ENCODE measurements at places on chromosomes 7 and 10. TPM values are rescaled to one million over a fixed set of nuclear protein-coding genes. Genes with fewer than 3 reads are reported as not detected.
A peak's percentile ranks its signal among the peaks of the same experiment; 100 is the strongest.

- no peak for DNase-seq
Observed at GRCh38 chr7:50962962-50963374, 180.3 kb upstream of the GRB10 start.

- DNase-seq: peak; percentile 44
Observed at GRCh38 chr10:70115948-70116682, 16.5 kb downstream of the AIFM2 start.

- peak; percentile 72 for DNase-seq
Observed at GRCh38 chr7:5596046-5596895, 172.6 kb upstream of the TNRC18 start.

GRCh38 chr7:106812027-106812643 lies 52.9 kb upstream of the PIK3CG start:
- no peak for DNase-seq

Gene ZNF32
- polyA plus RNA-seq: 65.6 TPM

GRCh38 chr7:55420530-55420929 lies 55.4 kb downstream of the LANCL2 start:
- DNase-seq: peak; percentile 39

GRCh38 chr10:105585753-105586152 lies 944.7 kb downstream of the SORCS3 start:
- DNase-seq: no peak

Gene AMPH
- 13.4 TPM for polyA plus RNA-seq

- DNase-seq: no peak
Observed at GRCh38 chr10:47380341-47381102, 3.6 kb downstream of the ZNF488 start.

Gene GRM8
- polyA plus RNA-seq: 8.3 TPM

GRCh38 chr10:64091897-64092296 lies 570.7 kb downstream of the REEP3 start:
- DNase-seq: no peak

GRCh38 chr7:1476859-1477258 lies 17.6 kb upstream of the MICALL2 start:
- no peak for DNase-seq

Gene LRRTM3
- polyA plus RNA-seq: 5.3 TPM

DNA sequence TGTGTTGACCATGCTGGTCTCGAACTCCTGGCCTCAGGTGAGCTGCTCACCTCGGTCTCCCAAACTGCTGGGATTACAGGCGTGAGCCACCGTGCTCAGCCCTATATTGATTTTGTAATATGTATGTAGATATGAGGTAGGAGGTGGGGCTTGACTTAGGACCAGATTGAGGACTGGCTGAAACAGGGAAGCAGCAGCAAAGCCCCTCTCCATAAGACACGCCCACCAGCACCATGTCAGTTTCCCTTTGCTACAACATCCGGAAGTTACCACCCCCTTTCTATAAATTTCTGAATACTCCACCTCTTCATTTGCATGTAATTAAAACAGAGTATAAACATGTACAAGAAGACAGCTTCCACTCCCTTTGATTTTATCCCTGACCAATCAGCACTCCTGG lies 47.9 kb upstream of the MYL10 start:
- DNase-seq: no peak
